Right ventricle myocardium superior (tissue), 1 donor: ENCODE measurements at places on chromosomes 16 and 17. TPM values are rescaled to one million over a fixed set of nuclear protein-coding genes. Genes with fewer than 3 reads are reported as not detected.

DNA sequence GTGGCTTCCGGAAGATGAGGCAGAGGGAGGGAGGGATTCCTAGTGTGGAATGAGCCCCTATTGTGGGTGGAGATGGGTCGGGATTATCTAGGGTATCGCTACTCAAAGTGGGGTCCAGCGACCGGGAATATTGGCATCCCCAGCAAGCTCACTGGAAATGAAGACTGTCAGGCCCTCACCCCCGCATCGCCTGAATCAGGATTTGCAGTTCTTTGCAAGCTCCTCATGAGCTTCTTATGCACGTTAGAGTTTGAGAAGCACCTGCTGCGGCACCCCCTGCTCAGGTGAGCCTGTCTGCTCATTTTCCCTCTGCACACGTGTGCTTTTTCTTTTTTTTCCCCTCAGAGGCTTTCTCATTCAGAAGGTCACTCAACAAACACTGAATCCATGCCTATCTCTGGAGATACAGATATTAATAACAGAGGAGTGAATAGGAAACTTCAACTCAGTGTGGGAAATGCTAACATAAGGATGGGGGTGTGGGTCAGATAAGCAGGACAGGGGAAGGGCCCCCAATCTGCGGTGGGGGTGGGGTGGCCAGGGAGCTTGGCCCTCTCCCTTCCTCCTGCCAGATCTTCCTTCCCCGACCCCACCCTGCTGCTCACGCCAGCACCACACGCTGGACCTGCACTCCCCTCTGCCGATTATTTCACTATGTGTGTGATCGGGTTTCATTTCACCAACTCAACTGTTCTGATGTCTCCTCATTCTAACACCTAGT lies 67.7 kb upstream of the NFAT5 start:
- DNase-seq = no peak

GRCh38 chr17:19301274-19301951 lies 61.1 kb downstream of the B9D1 start:
- no peak for DNase-seq

- no peak for DNase-seq
Measured at GRCh38 chr17:56870081-56870651, 36.2 kb downstream of the DGKE start.

- no peak for DNase-seq
Measured at GRCh38 chr16:27436065-27436464, 34.1 kb downstream of the IL21R start.

GRCh38 chr16:82773018-82773417 lies 146.2 kb downstream of the CDH13 start:
- no peak for DNase-seq

DNA sequence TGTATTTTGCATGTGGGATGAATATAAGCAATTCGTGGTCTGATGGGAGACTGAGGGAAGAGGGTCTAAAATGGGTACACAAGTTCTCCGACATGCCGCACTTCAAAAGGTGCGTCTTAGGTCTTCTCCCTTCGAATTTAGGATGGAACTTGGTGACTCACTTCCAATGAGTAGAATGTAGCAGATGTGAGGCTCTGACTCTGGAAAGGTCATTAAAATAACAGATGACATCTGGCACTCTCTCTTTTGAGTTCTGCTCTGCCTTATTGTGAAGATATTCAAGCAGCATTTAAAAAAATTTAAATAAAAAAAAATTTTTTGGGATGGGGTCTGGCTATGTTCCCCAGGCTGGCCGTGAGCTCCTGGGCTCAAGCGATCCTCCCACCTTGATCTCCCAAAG lies 92.7 kb downstream of the TMEM100 start:
- no peak for DNase-seq

- no peak for DNase-seq
Measured at GRCh38 chr17:21239680-21240368, 13.4 kb downstream of the NATD1 start.

- no peak for DNase-seq
Measured at GRCh38 chr16:676913-677312, 1.4 kb downstream of the RHBDL1 start.

DNA sequence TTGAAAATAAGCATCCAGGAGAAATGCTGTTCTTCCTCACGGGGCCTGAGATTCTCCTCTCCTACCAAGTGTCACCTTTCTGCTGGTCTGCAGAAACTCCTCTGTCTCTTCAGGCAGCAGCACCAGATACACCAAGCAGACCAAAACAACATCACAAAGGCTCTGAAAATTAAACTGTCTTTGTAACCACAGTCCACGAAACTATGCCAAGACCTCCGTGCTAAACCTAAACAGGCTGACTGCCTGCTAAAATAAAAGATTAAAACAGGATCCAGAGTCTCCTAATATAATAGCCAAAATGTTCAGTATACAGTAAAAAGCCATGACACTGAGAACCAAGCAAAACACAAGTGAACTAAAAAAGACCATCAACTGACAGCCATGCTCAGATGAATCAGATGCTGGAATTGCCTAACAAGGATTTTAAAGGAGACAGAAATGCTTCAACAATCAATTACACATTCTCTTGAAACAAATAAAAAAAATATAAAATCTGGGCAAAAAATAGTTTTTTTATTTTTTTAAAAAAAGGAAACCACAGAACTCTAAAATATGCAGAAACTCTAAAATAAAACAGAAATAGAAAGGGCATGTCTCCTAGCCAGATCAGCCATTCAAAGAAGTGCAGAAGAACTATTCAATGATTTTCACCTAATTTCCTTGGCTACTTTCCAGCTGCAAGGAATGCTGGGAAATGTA lies 50.3 kb upstream of the TOX3 start:
- DNase-seq = no peak

Gene SLC25A10
- total RNA-seq = 7.0 TPM

Gene KRTAP9-8
- total RNA-seq = not detected

Gene PIK3R6
- total RNA-seq = 0.78 TPM

Gene MARVELD3
- not detected for total RNA-seq

Gene CLEC19A
- not detected for total RNA-seq

Gene CLDN7
- total RNA-seq = 0.94 TPM

Gene DPEP1
- total RNA-seq = not detected

Gene DPEP2
- 1.1 TPM for total RNA-seq

Gene CTRB2
- total RNA-seq = not detected

Gene CRHR1
- total RNA-seq = not detected

Gene KRT23
- total RNA-seq = not detected

Gene MT1M
- 5.4 TPM for total RNA-seq
